BE2C (cell line): ENCODE measurements at places on chromosomes 7 and 10.

DNA sequence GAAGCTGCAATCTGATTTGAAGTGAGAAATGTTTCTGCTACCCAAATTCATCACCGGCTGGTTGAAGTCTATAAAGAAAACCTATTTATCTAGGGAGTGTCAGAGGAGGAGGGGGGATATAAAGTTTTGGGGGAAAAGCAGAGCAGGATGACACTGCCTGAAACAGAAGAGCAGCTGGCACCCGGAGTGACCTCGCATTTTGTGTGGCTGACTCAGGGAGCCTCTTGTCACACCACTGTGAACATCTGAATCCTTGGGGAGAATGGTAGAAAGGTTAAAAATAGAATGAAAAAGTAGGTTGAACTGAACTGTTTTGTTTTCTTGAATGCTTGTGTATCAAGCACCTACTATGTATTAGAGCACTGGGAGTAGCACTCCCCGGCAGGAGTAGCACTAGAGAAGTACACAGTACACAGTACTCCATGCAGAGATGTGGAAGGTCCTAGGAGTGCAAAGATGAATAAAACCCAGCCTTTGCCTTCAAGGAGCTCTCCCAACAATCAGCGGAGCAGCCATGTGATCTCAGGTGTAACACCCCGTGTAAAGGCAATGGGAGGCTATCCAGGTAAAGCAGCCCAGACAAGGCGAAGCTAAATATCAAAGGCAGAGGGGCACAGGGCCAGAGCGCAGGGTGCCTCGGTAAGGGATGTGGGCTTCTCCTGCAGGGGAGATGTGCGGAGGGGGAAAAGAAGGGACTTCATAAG is 13.5 kb downstream of the CRTAC1 start:
- DNase-seq, result no peak

GRCh38 chr10:113132591-113133121 is 182.6 kb downstream of the TCF7L2 start:
- peak; percentile 54 for DNase-seq

- no peak for DNase-seq
Observed at GRCh38 chr10:78600740-78601139, 468.0 kb upstream of the ZMIZ1 start.

GRCh38 chr7:31340603-31341002 is at the start of gene NEUROD6:
NEUROD6 (minus strand) TSS chr7:31340726; CDS start chr7:31339268, 1,458 bp downstream.
- no peak for DNase-seq

DNA sequence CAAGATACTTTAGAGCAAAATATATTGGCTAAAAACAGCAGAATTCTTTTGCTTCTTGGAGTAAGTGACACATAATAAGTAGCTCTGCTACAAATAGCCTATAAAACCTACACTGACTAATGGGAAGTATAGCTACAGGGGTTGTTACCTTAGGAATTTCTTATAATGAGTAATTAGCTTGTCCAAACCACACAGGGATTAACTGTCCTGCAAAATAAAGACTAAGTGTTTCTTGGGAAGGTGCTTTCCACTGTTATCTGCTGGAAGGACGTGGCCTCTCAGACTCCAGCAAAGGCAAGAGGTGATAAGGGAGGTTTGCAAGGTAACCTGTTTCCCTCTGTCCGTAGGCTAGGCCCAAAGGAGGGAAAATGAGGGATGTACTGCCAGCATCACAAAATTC is 302.4 kb downstream of the DOCK4 start:
- DNase-seq, result no peak

DNA sequence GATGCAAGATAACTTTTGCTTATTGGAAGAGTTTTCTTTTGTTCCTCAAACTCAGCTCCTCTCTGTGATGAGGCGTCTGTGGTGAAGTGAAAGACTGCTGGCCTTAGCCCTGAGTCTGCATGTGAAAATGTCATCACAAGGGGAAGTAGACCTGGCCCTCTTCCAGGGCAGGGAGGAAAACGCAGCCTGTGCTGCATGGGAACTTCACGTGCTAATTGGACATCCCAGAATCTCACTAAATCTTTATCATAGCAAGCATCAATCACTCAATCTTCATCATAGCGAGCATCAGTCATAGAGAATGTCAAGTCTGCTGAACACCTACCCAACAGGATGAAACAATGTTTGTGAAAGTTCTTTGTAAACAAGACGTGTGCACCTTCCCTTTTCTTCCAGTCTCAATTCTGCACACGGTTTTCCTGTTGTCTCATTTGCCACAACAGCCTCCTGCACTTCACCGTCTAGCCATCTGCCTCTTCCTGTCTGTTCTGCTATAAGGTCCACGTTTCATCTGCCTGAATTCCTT is 314.6 kb downstream of the FRMD4A start:
- no peak for DNase-seq

DNA sequence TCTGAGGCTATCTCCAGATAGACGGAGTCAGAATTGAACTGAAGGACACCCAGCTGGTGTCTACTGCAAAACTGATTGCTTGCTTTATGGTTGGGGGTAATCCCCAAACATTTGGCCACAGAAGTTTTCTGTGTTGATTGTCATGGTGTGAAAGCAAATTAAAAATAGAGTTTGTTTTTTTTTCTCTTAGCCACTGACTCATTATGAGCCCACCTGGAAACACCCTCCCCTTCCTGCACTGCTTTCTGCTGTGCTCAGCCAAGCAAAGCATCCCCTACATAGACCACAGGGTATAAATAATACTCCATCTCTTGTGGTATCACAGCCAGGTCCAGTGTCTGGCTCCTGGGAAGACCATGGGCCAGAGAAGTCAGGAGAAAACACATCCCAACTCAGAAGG is 6.5 kb upstream of the VWC2 start:
- no peak for DNase-seq

DNA sequence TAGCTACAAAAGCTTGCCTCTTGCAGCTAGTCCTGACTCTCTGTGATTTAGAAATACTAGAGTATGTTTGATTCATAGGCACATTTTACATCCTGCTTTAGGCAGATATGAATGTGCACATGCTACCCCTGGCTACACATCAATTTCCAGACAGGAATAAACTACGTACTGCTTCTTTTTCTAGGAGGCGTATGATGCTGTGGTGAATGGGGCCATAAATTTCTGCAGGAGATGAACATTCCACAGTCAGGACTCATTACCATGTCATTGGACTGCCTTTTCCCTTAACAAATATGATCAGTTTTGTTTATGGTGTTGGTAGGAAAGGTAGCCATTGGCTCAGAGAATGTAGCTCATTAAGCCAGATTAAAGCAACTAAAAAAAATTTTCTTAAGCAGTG is 50.1 kb upstream of the IFRD1 start:
- no peak for DNase-seq

- DNase-seq, result no peak
Observed at GRCh38 chr10:69908124-69908523, 106.4 kb downstream of the COL13A1 start.

GRCh38 chr10:90777621-90778020 is 80.2 kb downstream of the HTR7 start:
- DNase-seq, result no peak

GRCh38 chr10:124450783-124451057 is 885 bp upstream of the NKX1-2 start:
- DNase-seq, result no peak

GRCh38 chr10:82742478-82742877 is 867.5 kb downstream of the NRG3 start:
- no peak for DNase-seq

- no peak for DNase-seq
Observed at GRCh38 chr10:32446536-32447406, 831 bp downstream of the CCDC7 start.

DNA sequence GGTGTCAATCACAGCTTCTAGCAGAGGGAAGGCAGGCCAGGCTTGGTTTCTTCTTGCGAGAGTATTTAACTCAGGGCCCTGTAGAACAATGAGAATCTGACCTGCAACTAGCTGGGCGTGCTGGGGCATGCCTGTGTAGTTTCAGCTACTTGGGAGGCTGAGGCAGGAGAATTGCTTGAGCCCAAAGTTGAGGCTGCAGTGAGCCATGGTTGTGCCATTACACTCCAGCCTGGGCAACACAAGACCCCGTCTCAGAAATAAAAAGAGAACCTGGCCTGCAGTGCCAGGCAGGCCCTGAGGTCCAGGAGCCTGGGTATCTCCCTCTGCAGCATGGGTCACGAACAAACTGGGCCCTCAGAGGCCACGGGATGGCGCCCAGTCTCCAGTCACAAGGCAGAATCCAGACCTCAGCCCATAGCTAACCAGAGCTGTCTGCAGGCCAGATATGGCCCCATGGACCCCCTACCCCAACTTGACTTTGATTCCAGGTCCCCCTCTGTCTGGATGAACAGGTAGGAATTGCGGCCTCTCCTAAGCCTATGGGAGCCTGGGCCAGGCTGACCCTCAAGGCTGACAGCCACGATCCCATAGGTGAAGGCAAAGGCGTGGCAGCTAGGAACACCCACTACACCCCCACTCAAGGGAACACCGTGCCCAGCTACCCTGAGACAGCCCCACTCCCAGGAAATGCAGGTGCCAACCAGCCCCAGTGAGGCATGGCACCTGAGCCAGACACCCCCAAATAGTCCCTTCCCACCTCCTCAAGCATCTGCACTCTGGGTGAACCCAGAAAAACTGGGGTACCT is 102.7 kb upstream of the TNRC18 start:
- peak; percentile 46 for DNase-seq

GRCh38 chr10:80771902-80772555 is 234.3 kb downstream of the SH2D4B start:
- DNase-seq, result no peak

DNA sequence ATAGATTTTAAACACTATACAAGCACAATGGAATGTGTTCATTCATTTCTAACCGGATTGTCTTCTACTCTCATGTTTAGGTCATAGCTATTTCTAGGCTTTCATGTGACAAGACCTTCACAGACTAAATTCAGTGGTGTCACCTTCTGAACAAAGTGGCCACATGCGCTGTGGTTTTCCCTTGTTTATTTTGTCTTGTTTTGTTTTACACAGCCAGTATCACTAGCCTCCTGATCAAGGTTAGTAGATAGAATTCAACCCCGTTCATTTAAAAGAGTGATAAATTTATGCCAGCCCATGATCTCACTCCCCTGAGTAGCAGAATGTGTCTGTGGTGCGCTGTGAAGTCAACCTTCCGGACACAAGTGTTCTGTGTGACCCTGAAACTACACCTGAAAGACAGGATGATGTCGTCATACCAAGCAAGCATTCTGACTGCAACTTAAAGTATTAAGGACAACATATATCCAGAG is 209.1 kb downstream of the CREB5 start:
- no peak for DNase-seq

GRCh38 chr10:69340695-69341094 is 62.4 kb downstream of the HK1 start:
- DNase-seq, result no peak

- DNase-seq, result no peak
Observed at GRCh38 chr10:58765910-58766309, 253.2 kb downstream of the BICC1 start.

GRCh38 chr7:95917634-95918033 is 145.3 kb downstream of the DYNC1I1 start:
- DNase-seq, result no peak

DNA sequence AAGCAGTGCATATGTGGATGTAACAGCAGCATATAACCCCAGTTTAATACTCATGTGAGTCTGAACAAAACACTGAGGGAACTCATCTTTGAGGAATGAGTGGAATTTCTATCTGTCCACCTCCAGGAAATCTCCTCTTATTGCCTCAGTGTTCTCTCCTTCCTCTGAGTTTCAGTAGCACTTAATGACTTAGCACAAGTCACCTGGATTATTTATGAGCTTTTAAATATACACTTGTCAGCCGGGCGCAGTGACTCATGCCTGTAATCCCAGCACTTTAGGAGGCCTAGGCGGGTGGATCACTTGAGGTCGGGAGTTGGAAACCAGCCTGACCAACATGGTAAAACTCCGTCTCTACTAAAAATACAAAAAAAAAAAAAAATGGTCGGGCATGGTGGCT is 4.3 kb downstream of the LRRC20 start:
- DNase-seq, result no peak

- DNase-seq, result no peak
Observed at GRCh38 chr7:125526958-125527357, 597.3 kb upstream of the POT1 start.

- no peak for DNase-seq
Observed at GRCh38 chr7:95545007-95545615, 51.2 kb downstream of the PDK4 start.

DNA sequence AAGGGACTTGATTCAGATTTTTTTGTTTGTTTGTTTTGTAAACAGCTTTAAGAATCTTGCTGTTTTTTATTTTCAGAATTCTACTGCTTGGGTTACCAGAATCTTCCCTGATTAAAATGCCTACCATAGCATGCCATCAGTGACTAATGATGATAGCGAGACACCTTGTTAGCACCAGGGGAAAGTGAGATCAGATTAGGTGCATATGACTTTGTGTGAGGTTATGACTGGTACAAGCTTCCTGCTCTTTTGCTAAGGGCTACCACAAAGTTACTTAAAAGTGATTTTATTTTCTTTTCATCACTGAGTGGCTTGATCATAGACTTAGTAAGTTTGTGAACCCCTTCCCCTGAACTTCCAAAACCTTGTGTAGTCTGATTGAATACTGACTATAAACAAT is 93.5 kb downstream of the SND1 start:
- DNase-seq, result no peak

DNA sequence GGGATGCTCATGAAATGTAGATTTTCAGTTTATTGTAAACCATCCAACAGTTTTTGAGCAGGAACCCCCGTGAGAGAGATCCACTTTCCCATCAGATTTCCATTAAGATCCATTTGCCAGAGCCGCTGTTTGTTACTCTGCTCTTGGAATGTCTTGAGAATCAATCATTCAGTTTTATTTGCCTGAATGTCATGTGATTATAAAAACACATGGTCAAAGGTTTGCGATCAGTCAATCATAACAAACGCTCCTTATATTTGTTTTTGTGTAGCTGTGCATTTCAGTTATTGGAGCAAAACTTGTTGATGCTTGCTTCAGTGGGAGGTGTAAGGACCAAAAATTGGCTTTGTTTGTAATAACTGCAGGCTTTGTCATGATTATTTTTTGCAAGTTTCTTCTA is 155.8 kb upstream of the RHOBTB1 start:
- no peak for DNase-seq

- DNase-seq, result no peak
Observed at GRCh38 chr7:94605031-94605430, 50.9 kb downstream of the SGCE start.

DNA sequence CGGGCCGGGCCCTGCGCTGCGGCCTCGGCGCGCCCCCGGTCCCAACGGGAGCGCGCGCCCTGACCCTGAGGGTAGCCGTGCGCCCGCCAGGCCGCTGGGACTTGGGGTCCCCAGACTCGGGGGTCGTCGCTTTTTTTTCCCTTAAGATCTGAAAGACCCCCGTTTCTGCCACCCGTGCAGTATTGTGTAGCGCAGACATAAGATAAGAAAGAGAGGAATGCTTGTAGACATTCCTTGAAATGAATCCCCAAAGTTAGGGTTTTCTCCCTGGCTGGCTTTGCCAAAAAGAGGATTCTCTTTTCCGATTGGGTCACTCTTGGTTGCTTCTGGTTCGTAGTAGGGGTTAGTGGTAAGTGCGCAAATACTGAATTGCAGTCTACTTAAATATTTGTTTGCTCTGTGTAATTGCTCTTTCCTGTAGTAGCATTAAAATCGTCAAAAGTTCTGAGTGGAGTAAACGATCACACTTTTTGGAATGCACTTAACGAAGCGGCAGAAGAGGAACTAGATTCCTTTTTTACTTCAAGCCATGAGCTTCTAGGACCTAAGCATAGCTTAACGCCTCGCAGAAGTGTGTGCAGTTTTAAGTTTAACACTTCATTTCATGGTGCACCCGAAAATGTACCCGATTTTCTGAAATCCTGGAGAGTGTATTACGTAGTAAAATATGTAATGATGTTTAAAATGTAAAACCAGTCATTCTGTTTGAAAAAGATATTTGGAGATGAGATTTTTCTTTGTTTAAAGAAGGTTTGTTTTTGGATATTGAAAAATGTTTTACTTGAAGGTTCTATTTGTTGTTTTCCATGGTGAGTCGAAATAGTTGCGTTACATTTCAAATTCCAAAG is 1.3 kb downstream of the CUL1 start:
- no peak for DNase-seq
